ENCODE measurements at places on chromosomes 2 and 18.

GRCh38 chr2:49270091-49270490 lies 115.8 kb upstream of the FSHR start:
- DNase-seq = no peak

- DNase-seq = no peak
Measured at GRCh38 chr2:224410946-224411561, 9.1 kb upstream of the FAM124B start.

GRCh38 chr2:9445089-9445488 lies 21.6 kb downstream of the CPSF3 start:
- DNase-seq = no peak

GRCh38 chr2:25379535-25379934 lies 37.8 kb upstream of the DNMT3A start:
- DNase-seq = no peak

DNA sequence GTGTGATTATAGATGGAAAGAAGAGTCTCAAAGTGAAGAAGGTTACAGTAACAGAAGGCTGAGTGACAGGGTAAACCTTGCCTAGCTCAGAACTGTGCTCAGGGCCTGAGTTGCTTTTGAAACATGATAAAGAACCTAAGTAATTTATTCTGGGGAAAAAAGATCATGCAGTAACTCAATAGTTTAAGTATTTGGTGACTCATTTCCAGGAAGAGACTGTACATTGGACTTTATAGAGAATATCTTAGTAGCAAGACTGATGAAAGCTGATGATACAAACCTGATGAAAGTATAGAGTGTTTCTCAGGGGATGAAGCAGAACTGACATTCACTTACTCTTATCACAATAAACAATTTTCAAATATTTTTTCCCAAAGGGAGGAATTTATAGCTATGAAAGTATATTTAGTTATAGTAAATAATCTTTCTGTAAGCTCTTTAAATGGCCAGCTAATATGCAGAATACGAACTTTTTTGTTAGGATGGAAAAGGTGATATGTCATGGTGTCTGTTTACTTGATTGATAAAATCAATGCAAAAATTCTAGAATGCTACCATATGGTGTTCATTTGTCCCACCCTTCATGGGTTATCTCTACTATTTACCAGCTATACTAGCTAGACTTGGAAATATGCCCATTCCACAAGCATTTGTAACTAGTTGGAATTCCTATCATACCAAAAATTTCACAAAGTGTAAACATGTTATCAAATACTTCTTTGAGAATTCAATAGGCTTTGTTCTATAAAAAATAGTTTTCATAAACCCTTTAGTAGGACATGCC lies 1265.5 kb upstream of the ACVR2A start:
- no peak for DNase-seq

GRCh38 chr2:24088821-24089359 lies 4.3 kb upstream of the TP53I3 start:
- no peak for DNase-seq

DNA sequence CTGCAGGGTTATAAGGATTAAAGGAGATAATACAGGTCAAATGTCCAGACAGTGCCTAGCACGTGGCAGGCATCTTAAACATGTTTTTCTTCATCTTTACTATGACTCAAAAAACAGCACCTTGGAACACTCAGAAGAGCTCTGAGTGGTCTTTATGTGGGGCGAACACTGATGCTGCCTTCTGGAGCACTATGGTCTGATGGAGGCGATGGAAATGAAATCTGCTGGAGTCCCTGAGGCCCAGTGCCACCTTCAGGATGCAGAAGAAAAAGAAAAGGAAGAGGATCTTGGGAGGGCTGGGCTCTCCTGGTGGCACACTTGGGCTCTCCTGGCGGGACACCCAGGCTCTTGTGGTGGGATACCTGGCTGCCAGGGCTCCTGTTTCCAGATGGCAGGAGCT lies 171.8 kb downstream of the EIPR1 start:
- no peak for DNase-seq

DNA sequence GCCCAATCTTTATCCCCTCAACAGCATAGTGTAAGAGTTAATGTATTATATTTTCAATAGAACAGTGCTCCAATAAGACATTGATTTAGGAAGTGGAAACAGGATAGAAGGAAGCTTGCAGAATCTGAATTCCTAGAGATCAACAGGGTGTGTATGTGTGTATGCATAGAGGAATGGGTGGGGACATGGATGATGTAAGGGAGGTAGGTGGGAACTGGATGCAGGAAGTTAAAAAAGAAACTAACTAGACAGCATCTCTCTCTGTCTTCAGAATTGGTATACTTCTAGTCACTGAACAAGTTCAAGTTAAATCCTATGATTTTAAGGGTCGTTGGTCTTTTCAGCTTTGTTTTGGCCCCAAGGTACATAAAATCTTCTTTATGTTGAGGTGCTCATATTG lies 196.6 kb downstream of the PMAIP1 start:
- DNase-seq = no peak

- no peak for DNase-seq
Measured at GRCh38 chr2:237533668-237534161, 32.7 kb upstream of the PRLH start.

DNA sequence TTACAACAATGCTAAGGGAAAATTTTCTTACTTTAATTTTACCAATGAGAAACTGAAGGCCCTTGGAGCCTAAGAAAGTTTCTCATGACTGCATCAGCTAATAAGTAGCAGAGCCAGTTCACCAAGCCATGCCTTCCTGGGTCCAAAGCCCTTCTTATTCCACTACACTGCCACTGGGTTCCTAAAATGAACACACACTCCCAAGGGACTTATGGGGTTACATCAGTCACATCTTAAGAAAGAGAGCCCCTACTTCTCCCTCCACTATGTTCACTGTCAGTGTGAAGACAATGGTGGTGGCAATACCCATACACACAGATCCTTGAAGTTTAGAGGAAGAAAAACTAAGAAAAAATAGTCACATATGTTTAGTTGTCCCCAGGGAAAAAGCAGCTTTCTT lies 20.6 kb downstream of the MBD2 start:
- no peak for DNase-seq

- DNase-seq = peak; percentile 46
Measured at GRCh38 chr2:10375570-10376281, 72.4 kb downstream of the ODC1 start.

- no peak for DNase-seq
Measured at GRCh38 chr2:20623741-20624155, 27.1 kb downstream of the HS1BP3 start.

DNA sequence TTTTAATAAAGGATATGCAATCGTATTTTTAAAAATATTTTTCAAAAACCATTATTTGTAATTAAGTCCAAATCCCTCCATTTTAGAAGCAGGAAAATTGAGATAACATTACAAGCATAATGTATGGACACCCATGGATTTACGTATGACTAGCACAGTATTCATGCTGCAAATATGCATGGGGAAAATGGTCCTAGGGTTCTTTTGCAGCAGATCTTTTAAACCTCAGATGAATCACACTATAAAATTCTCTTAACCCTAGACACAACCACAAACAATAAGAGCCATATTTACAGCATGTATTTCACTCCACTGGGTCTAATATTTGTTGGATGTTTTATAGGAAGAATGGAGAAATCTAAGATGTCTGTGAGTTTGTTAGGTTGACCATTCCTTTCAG lies 453.4 kb downstream of the TGIF1 start:
- DNase-seq = no peak

DNA sequence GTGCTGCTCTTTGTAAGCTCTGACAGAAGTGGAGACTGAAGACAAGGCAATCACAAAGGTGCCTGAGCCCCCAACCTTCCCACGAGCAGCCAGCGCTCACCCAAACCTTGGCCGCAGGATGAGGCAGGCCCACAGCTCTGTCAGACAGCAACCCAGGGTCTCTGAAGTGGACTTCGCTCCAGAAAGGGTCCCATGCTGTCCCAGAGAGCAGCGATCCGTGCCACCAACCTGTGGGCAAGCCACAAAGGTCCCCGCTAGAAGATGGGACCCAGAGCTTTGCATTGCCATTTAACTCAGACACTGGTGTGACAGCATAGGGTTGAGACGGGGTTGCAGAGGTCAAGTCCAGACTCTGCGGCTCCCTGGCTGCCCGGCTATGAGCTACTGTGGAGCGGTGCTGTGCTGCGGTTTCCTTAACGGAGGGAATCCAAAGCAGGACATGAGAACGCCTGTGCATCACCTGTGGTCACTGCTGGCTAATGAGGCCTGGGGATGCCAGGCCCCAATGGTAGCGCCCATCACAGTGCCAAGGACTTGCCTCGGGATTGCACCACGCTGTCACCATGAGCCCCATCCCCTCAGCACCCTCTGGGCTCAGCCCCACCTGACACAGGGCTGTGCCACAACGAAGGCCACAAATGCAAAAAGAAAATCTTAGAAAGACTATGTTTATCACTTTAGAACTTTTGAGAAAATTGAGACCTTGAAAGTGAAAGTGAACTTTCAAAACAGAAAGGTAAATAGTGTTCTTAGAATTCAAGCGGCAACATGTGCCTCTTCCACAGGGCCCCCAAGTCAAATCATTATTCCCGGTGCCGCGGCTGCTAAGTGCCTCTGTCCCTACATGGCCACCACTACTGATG lies 103.4 kb downstream of the HDAC4 start:
- DNase-seq = no peak

DNA sequence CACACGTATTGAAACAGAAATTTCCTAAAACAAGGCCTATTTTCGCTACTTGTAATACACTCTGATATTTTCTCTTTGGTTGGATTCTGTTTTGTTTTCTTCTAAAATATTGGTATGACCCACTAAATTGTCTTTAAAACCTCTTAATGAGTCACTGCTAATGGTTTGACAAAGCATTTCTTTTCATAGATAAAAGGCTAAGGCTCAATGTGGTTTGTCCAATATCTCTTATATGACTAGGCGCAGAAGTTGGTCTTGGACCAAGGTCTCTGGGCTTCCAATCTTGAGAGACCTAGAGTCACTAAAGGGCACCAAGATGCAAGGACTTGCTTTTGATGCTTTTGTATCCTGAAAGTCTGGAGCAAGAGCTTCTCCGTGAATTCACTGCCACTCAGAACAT lies 498.2 kb upstream of the TCF4 start:
- no peak for DNase-seq

DNA sequence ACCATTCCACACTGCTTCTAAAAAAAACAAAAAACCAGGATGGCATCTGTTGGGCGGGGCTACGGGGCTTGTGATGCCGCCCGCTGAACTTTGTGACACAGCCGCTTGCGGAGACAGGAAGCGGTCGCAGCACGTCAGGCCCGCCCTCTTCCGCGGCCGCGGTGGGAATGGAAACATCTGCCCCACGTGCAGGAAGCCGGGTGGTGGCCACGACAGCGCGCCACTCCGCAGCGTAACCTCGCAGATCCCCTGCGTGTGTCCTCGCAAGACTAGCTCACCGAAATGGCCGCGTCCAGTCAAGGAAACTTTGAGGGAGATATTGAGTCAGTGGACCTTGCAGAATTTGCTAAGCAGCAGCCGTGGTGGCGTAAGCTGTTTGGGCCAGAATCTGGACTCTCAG lies 168.5 kb downstream of the SUCLG1 start:
- DNase-seq = no peak

DNA sequence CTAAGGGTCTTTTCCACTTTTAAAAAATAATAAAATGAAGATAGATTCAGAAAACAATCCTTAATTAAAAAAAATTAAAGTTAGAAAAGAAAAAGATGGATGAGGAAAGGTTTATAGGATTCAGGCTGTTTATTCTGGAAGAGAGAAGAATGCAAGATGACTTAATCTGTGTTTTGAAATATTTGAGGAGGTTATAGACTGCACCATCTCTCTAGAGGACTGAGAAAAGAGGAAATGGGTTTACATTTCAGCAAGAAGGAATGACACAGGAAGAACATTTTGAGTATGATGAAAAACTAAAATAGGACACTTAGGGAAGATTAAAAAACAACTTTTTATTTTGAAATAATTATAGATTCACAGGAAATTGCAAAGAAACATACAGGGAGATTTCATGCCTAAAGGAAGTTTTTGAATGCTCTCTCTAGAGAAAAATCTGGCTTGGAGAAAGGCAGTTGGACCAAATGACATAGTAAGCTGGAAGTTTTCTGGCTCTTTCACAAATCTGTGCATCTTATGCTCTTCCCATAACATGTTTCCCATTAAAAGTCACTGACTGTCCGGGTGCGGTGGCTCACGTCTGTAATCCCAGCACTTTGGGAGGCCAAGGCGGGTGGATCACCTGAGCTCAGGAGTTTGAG lies 75.0 kb downstream of the CERS6 start:
- DNase-seq = no peak

- no peak for DNase-seq
Measured at GRCh38 chr2:236654496-236654895, 84.9 kb downstream of the ACKR3 start.

GRCh38 chr2:65377556-65378192 lies 54.7 kb downstream of the SPRED2 start:
- no peak for DNase-seq

DNA sequence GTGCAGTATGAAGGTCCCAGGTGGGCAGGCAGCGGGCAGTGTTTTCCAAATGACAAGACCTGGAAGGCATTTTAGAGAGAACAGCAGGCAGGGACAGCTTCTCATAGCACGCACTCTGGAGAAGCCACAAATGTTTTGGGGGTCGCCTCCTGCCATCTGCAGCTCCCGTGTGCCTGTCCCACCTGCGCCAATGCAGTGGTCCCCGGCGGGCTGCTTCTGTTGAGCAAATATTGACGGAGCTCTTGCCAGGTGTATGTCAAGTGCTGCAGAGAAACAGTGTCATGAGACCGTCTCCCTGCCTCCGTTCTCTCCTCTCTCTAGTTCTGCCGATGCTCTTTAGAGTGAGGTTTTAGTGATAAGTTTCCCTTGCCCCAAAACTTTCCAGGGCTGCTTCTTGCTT lies 174.8 kb downstream of the LDLRAD4 start:
- DNase-seq = no peak

DNA sequence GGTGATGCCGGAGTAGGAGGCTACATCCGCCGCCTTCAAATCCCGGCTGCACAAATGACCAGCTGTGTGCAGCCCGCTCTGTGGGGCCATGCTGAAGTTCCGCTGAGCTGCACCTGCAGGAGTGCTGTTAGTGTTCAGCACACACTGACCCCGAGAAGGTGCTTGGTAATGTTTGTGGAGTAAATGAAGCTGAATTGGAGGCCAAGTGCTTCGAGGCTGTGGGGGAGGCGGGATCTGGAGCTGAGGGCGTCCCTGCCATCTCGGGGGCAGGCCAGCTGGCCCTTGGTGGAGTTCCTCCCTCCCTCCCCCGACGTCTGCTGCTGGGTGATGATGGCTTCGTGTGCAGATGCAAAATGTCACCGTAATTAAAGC lies 23.2 kb downstream of the KCNF1 start:
- DNase-seq = no peak

DNA sequence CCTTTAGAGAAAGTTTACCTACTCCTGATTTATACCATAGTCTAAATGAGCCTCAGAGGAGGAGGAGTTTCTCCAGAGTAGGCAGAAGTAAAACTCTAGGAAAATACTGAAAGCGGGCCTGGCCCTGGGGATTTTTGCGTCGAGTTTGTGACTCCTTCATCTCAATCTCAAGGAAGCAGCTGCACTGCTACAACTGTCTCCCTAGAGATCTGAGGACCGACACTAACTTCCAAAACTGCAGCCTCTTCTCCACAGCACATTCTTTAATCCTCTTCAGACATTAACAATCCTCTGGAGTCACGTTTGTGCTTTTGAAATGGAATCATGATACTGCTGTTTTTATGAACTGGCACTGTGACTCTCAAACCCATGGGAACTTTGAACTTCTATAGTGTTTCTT lies 281.4 kb downstream of the KCNS3 start:
- no peak for DNase-seq

- DNase-seq = no peak
Measured at GRCh38 chr2:161975062-161975812, 98.8 kb downstream of the DPP4 start.

GRCh38 chr2:23380562-23381065 lies 4.4 kb upstream of the KLHL29 start:
- DNase-seq = peak; percentile 51

GRCh38 chr2:85741833-85742455 lies 11.8 kb upstream of the ATOH8 start:
- DNase-seq = no peak
